ENCODE measurements at places on chromosomes 6 and 20.
A peak's percentile ranks its signal among the peaks of the same experiment; 100 is the strongest.

- no peak for DNase-seq
Observed at GRCh38 chr6:145116591-145117178, 618.6 kb downstream of the EPM2A start.

GRCh38 chr20:21523281-21523868 lies 9.5 kb upstream of the NKX2-2 start:
- DNase-seq: no peak

- no peak for DNase-seq
Observed at GRCh38 chr6:111791415-111791814, 81.8 kb downstream of the FYN start.

- DNase-seq: no peak
Observed at GRCh38 chr6:75849329-75850025, 100.4 kb downstream of the MYO6 start.

GRCh38 chr6:74058606-74059005 lies 362.6 kb downstream of the CD109 start:
- DNase-seq: no peak

GRCh38 chr20:3777716-3778629 lies 3.3 kb downstream of the SPEF1 start:
- peak; percentile 47 for DNase-seq

- no peak for DNase-seq
Observed at GRCh38 chr20:43032459-43032858, 157.2 kb downstream of the PTPRT start.

- DNase-seq: peak; percentile 56
Observed at GRCh38 chr6:32087574-32088486, 21.3 kb downstream of the TNXB start.

- DNase-seq: no peak
Observed at GRCh38 chr20:20267685-20268370, 100.1 kb upstream of the INSM1 start.

DNA sequence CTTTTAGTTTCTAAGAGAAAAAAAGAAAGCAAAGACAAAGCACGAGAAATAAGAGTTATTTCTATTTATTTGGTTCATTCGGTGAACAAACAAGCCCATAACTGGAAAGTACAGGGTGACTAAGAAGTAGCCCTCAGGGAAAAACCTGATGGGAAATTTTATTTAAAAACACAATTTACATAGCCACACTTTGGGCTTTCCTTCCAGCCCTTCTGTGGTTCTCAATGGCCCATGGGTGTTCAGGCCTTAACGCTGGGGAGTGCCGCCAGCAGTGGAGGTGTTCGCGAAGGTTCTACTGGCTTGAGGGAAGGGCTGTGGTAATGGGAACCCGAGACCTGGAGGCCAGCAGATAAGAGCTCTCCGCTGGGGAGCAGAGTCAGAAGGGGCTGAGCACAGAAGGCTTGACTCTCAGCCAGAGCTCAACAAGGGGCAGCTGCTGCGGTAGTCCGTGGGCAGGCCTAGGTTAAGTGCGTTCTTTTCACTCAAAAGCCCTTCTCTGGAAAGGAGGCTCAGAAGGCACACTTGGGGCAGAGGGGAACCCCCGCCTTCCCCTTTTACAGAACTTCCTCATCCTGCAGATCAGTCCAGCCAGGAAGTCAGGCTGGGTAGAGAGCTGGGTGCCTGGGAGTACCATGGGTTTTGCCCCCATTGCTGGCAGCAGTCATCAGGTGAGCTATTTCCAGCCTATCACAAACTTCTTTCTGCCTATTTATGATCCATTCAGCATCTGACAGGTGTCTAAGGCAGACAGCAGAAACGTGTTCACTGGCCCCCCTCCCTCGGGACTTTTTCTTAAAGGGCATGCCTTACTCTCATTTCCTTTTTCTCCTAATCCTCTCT lies 8.8 kb upstream of the CD83 start:
- DNase-seq: no peak

DNA sequence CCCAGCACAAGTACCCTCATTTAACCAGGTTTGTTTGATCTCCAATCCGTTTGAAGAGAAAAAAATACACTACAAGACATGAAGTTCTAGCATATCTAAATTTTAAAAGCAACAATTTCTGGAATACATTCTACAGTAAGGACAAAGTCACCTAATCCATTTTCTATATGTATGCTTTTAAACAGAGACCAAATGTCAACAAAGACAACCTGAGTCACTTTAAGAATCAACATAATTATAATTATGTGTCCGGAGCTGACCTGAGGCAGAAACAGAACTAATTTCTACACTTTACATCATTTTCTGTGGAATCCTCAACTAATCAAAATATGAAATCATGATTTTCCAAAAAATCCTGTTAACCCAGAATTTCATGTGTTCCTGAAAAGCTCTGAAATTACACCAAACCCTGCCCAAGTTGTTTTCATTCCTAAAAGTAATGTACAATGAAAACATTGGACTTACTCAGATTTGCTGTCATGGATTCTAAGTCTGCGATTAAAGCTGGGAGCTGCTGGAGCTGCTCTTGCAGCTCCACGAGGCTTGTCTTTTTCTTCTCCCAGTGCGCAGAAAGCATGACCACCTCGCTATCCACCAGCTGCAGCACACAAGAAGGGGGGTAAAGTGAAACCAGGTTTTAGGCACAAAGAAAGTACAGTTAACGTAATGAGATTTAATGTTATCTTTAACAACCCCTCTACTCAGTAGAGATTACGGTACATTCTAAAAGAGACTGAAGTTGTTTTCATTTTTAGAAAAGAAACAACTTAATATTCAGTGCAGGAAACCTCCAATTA lies 35.8 kb downstream of the DTNBP1 start:
- DNase-seq: no peak

GRCh38 chr20:58981628-58982364 lies 740 bp downstream of the NELFCD start:
- DNase-seq: peak; percentile 15

GRCh38 chr6:6818078-6818639 lies 229.6 kb downstream of the LY86 start:
- DNase-seq: no peak

DNA sequence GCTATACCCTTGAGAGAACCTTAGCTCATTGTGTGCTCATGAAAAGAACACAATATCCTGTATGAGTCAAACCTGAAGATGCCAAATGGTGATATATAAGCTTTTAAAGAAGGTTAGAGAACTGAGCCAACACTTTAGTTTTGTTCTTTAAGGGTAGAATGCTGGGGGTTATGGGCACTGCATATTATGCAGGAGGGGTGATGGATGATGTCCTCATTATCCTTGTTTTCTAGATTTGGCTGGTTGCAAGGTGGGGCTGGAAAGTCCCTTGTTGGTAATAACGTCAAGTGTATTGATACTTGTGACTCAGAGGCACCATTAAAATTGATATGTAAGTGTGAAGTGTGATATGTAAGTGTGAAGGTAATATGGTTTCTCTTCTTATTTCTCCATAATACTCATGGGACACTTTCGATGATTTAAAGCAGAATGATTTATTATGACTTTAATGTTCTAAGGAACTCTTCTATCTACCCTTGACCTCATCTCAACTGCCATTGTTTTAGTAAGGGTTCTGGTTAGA lies 113.7 kb upstream of the DTNBP1 start:
- no peak for DNase-seq

- no peak for DNase-seq
Observed at GRCh38 chr20:20668639-20669038, 43.8 kb downstream of the RALGAPA2 start.

- DNase-seq: no peak
Observed at GRCh38 chr6:22152841-22153240, 144.0 kb downstream of the PRL start.

DNA sequence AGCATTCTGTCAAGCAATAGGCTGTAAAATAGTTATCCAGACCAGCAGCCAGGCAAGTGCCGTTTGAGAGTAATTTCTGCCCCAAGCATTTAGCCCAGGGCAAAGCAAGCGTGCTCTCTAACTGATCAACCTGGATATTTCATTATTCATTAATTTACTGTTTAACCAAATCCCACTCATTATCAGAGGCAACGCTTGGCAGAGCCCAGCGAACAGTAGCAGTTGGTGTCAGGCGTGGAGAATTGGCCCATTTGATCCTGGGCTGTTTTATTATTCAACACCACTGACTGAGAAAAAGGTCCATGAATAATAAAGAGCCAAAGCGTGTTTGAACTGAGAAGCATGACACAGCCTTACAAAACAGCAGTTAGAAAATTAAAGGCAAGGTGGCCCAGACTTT lies 35.3 kb downstream of the TFAP2B start:
- DNase-seq: no peak

- DNase-seq: no peak
Observed at GRCh38 chr6:150529646-150530045, 70.0 kb upstream of the PLEKHG1 start.

DNA sequence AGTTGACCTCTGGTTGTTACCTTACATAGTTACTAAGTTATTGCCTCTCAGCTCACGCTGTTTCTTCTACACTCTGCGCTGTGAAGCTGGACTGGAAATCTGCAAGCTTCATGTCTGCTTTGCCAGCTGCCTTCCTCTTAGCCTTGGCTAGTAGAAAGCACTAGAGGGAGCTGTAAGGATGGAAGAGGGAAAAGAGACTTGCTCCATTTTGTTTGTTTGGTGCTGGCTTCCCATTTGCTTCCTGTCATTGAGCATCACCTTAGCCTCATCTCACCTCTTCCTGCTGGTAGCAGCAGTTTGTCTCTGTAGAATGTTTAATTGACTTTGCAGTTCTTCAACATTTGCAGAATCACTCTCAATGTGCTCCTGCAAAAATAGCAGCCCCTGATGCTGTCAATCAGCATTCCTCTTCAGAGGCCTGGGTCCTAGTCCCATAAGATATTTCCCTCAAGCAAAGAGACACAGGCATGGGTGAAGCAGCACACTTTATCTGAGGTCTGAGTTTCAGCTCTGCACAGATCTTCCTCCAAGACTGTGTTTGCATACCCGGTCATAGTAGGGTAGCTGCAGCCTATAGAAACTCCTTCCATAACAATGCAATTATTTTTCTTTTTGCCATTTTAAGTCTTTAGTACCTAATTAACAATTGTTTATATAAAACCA lies 302.2 kb upstream of the EPHA7 start:
- DNase-seq: peak; percentile 45

DNA sequence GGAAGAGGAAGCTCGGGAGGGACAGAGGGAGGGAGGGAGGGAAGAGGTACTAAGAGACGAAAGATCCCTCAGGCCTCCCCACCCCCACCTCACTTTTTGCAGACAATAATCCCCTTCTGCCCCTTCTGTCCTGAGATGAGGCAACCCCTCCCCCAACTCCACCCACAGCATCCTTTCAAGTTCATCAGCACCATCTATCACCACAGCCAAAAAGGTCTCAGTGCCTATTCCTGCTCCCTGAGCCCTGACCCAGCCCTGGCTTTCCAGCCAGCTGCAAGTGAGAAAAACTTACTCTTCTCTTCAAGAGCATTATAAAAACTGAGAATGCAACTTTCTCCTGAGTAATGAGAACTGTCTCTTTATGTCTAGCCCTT lies 133.2 kb upstream of the LRFN2 start:
- DNase-seq: no peak

- no peak for DNase-seq
Observed at GRCh38 chr20:62606016-62606415, 36.3 kb upstream of the SLCO4A1 start.

DNA sequence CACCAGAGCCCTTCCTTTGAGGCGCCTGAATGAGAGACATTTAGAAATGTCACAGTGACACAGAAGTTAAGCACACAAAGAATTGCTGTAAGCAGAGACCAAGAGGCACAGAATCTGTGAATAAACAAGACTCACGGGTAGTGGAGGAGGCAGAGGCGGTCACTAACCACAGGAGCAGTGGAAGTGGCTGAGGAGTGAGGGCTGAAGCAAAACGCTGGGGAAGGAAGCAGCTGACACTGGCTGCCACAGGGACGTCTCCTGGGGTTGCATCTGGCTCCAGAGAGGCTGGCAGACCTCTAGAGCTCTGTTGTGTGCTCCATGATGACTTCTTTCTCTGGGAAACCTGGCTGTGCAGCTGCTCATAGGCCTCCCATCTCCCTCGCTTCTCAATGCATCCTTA lies 65.0 kb upstream of the SLC2A12 start:
- DNase-seq: no peak

- DNase-seq: no peak
Observed at GRCh38 chr6:139625081-139625939, 250.9 kb upstream of the CITED2 start.

Data from neuronal stem cell (in vitro differentiated cells).